Activated naive CD8-positive, alpha-beta T cell treated with anti-CD3 and anti-CD28 coated beads, Interleukin-2, amount 10 ng/mL, durations not matched to agents 7 days and 5 days (primary cell): ENCODE measurements at places on chromosomes 1 and 21. TPM values are rescaled to one million over a fixed set of nuclear protein-coding genes. Genes with fewer than 3 reads are reported as not detected.

GRCh38 chr1:226026833-226027232, 27.7 kb upstream of the SDE2 start:
- H3K4me3 ChIP-seq, result no peak overlapping the region
- H3K36me3 ChIP-seq, result no peaks in the 10 kb centered on the region
- peaks cover 5% of the 10 kb centered on the region for H3K27me3 ChIP-seq
- no peak overlapping the region for H3K27ac ChIP-seq
- DNase-seq, result no peak
- no peaks in the 10 kb centered on the region for H3K4me1 ChIP-seq

GRCh38 chr1:171206978-171207355, 21.9 kb downstream of the FMO2 start:
- no peaks in the 10 kb centered on the region for H3K36me3 ChIP-seq
- H3K4me1 ChIP-seq, result no peaks in the 10 kb centered on the region
- no peak overlapping the region for H3K27ac ChIP-seq

DNA sequence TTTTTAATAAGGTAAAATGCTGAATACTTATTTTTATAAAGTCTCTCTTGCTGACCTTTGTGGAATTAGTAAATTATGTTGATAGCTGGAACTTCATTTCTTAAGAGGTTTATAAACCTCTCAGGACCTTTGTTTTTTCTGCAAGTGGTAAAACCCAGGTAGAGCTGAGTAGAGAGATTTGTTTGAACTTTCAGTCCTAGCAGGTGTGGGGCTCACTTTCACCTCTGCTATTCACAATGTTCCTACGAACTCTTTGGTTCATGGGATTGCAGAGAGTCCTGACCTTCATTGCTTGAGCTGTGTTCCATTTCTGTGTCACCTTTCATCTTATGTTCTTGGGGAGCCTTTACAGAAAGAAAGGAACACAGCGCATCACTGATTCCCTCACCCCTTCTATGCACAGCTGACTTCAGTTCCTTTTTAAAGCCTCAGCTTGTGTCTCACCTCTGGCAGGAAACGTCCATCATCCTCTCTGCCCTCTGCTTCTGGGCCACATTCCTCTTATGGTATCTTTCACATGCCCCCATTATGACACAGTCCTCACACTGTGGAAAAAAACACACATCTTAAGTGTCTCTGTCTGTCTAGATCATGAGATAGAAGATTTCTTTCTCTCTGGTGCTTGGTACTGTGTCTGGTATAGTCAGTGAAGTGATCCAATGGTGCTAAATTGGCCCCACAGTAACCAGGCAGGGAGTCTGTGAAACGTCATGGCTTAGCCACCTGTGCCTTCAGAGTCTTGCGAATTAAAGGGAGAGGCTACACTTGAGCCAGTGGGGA, 262.5 kb upstream of the B3GALT2 start:
- H3K4me1 ChIP-seq, result peaks cover 19% of the 10 kb centered on the region
- no peak for DNase-seq
- H3K27ac ChIP-seq, result peak overlapping the region; percentile 91
- H3K27me3 ChIP-seq, result no peaks in the 10 kb centered on the region
- H3K4me3 ChIP-seq, result peak overlapping the region; percentile 33
- peaks cover 12% of the 10 kb centered on the region for H3K36me3 ChIP-seq

GRCh38 chr21:20783611-20784010, 214.6 kb upstream of the NCAM2 start:
- H3K36me3 ChIP-seq, result no peaks in the 10 kb centered on the region
- no peaks in the 10 kb centered on the region for H3K27me3 ChIP-seq
- no peaks in the 10 kb centered on the region for H3K4me1 ChIP-seq
- no peak overlapping the region for H3K4me3 ChIP-seq
- DNase-seq, result no peak

DNA sequence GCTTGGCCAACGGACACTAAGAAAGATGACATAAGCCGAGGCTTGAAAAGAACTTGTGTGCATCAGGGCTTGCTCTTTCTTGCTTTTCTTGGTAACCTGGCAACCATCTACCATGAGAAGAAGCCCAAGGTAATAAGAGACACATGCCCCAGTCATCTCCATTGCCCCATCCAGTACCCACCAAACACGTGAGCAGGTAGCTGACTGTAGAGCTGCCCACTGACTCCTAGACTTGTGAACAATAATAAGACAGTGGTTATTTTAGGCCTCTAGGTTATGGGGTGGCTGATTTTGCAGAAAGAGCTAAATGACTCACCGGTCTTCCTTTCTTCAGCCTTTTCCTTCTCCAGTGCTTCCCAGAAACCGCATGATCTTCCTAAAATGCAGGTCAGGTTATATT, 105.0 kb upstream of the JUN start:
- H3K4me3 ChIP-seq, result no peak overlapping the region
- H3K27ac ChIP-seq, result no peak overlapping the region
- H3K36me3 ChIP-seq, result peaks cover 7% of the 10 kb centered on the region

DNA sequence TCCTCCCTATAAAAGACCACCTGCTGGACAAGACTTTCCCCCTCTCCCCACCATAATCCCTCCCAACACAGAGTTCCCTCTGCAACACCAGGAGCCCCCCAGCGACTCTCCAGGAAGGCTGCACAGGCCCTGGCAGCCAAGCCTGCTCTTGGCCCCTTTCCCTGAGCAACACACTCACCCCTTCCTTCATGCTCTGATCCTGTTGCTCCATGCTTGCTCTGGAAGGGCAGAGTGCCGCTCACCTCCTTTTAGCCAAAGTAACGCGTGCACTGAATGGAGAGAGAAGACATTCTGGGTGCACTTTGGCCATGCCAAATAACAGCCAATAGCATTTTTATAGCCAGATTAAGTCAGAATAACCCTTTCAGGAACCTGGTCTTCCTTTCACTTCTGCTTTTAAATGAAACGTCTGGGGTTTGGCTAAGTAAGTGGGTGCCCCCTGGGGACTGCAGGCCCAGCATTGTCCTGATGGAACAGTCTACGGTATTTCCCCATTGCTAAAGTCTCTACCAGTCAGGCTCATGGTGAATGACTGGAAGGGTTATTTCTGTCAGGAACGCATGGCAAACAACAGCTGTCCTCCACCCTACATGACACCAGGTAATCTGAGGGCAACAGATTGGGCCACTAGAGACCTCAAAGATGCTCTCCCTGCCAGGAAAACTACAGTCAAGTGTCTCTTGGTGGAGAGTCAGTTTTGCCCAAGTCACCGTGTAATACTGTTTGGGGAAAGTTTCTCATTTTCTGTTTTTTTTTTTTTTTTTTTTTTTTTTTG, at the start of gene SLC2A5:
TSS of gene SLC2A5 (minus strand) at position 310 of the 775 bp plus-strand sequence. CDS start at position 211, 99 bp downstream.
- H3K27me3 ChIP-seq, result peaks cover 25% of the 10 kb centered on the region
- no peak for DNase-seq
- H3K27ac ChIP-seq, result no peak within 1 kb of the TSS

GRCh38 chr1:155379631-155380090, 59.0 kb downstream of the RUSC1 start:
- DNase-seq, result no peak
- peaks cover 3% of the 10 kb centered on the region for H3K4me1 ChIP-seq
- H3K27ac ChIP-seq, result no peak overlapping the region
- H3K27me3 ChIP-seq, result no peaks in the 10 kb centered on the region

- H3K27ac ChIP-seq, result no peak overlapping the region
- no peak for DNase-seq
- H3K36me3 ChIP-seq, result peaks cover 1% of the 10 kb centered on the region
- no peak overlapping the region for H3K4me3 ChIP-seq
- peaks cover 1% of the 10 kb centered on the region for H3K4me1 ChIP-seq
- peaks cover 17% of the 10 kb centered on the region for H3K27me3 ChIP-seq
These were observed 81.1 kb upstream of the TSPAN2 start for GRCh38 chr1:115170377-115170776.

DNA sequence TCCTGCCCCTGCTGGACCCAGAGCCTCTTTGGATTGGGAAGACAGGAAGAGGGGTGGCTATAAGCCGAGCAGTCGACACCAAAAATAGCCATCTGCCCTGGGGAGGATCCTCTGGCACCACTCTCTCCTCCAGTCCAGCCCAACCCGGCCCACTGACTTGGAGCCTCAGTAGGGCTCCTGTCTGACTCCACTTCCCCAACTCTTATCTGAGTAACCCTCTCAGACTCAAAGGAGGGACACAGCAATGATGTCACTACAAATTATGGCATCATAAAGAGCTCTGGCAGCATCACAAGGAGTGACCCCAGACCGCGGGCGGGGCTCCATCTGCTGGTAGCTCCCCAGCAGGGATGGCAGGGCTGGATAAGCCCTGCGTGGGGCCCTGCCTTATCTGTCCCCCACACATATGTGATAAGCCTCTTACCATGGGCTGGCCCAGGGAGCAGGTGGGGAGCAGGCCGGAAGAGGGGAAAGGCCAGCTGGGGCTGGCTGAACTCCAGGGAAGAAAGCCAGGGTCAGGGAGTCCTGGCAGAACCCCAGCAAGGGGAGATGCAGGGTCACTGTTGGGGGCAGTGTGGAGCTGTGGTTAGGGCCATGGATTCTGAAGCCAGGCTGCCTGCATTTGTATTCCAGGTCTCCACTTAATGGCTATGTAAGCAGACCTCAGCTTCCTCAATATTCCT, 4.6 kb upstream of the SLC6A9 start:
- DNase-seq, result no peak
- H3K36me3 ChIP-seq, result no peaks in the 10 kb centered on the region
- no peak overlapping the region for H3K4me3 ChIP-seq
- peaks cover 2% of the 10 kb centered on the region for H3K27me3 ChIP-seq
- H3K4me1 ChIP-seq, result peaks cover 4% of the 10 kb centered on the region
- H3K27ac ChIP-seq, result no peak overlapping the region

DNA sequence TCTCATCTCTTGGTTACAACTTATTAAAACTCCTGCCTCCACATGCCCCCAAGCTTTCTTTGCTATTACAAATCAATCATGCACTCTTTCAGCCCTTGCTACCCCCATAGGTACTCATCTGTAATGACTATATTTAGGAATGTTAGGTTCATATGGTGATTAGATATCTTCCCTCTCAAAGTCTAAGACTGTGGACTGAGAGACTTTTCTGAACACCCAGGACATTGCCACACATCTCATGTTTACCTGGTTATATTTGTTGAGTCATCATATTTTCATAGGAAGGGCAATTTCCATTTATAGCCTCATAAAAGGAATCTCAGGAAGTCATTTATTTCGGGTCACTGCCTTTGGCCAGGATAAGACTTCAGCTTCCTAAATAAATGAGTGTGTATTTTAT, 81.5 kb upstream of the LPGAT1 start:
- H3K4me1 ChIP-seq, result no peaks in the 10 kb centered on the region
- H3K27me3 ChIP-seq, result peaks cover 20% of the 10 kb centered on the region
- H3K36me3 ChIP-seq, result no peaks in the 10 kb centered on the region
- DNase-seq, result no peak

- no peak overlapping the region for H3K4me3 ChIP-seq
- no peak for DNase-seq
- H3K27me3 ChIP-seq, result no peaks in the 10 kb centered on the region
These were observed 16.5 kb upstream of the HIVEP3 start for GRCh38 chr1:41935226-41935625.

GRCh38 chr1:44810101-44810761, 1.9 kb downstream of the BTBD19 start:
- peaks cover 56% of the 10 kb centered on the region for H3K4me1 ChIP-seq
- H3K36me3 ChIP-seq, result peaks cover 13% of the 10 kb centered on the region
- DNase-seq, result peak; percentile 43
- peak overlapping the region; percentile 99 for H3K27ac ChIP-seq
- peak overlapping the region; percentile 78 for H3K4me3 ChIP-seq

- DNase-seq, result no peak
- no peak overlapping the region for H3K4me3 ChIP-seq
- H3K27me3 ChIP-seq, result peaks cover 10% of the 10 kb centered on the region
- no peak overlapping the region for H3K27ac ChIP-seq
These were observed 14.4 kb downstream of the COLGALT2 start for GRCh38 chr1:184023171-184023570.

DNA sequence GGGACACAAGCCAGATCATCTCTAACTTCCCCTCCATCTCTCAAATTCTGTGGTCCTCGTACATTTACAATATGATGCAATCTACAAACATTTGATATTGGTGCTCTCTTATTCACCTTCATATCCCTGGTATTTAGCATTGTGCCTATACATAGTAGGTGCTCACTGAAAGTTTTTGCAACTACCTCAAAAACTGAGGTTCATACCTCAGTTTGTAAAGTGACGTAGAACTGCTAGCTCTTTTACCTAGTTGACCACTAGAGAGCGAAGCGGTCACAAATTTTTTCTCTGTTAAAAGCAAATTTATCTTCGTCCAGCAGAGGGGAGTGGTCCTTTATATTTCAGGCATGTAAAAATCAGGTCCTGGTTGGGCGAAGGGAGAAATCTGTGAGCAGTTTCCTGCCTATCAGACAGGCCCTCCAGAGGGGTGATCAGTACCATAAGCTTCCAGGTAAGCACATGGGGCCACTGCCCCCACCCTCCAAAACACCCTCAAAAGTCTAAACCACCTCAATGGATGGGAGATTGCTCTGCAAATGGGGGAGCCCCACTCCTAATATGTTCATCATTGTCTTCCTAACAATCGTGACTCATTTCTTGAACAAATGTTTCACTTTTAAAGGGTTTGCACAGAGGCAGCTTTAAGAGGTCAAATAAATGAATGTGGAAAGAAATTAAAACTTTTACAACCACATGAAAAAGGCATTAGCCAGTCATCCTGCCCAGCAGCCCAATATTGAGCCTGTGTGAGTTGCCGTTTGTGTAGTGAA, 10.6 kb upstream of the HLCS start:
- peak; percentile 46 for DNase-seq
- H3K4me1 ChIP-seq, result peaks cover 24% of the 10 kb centered on the region
- H3K36me3 ChIP-seq, result no peaks in the 10 kb centered on the region
- H3K27me3 ChIP-seq, result peaks cover 4% of the 10 kb centered on the region
- H3K4me3 ChIP-seq, result peak overlapping the region; percentile 33

Gene SPRR2A
- total RNA-seq, result not detected

Gene DMRTA2
- total RNA-seq, result not detected

Gene SRM
- total RNA-seq, result 72.3 TPM

Gene LYPLA2
- total RNA-seq, result 82.5 TPM

Gene TNFRSF8
- 0.17 TPM for total RNA-seq

Gene RSRP1
- 305 TPM for total RNA-seq
